ENCODE measurements at places on chromosomes 5 and 9. TPM values are rescaled to one million over a fixed set of nuclear protein-coding genes. Genes with fewer than 3 reads are reported as not detected.
A peak's percentile ranks its signal among the peaks of the same experiment; 100 is the strongest.

TRPM6 gene
- 1.2 TPM for total RNA-seq

TPM2 gene
- total RNA-seq = 65.4 TPM

PTPRD gene
- total RNA-seq = 0.72 TPM

GRCh38 chr5:79963261-79964061 is 27.6 kb downstream of the MTX3 start:
- no peak for DNase-seq

DNA sequence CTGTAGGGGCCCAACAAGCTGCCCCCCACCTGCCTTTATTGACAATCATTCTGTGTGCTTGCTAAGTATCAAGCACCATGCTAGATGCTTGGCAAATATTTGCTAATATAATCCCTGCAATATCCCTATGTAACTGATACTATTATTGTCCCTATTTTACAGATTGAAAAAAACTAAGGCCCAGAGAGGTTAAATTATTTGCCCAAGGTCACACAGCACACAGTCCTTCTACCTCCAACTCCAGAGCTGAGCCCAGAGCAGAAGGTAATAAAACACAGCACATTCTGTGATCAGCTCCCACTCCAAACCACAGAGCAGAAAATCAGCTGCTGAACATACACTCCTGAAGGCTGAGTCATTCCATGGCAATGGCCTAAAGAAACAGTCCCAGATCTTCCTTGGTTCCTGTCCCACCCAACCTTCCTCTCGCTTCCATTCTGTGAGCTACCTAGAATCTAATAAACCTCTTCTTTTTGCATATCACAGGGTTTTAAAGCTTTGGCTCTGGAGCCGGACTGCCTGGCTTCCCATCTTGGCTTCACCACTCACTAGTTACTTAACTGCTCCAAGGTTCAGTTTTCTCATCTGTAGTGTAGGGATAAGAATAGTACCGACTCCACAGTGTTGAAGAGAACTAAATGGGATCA is 66.7 kb upstream of the ADRA1B start:
- no peak for DNase-seq

GRCh38 chr9:29548436-29548835 is 1975.2 kb upstream of the C9orf72 start:
- no peak for DNase-seq

GRCh38 chr5:136242136-136242535 is 49.2 kb upstream of the SMIM32 start:
- DNase-seq = no peak

DNA sequence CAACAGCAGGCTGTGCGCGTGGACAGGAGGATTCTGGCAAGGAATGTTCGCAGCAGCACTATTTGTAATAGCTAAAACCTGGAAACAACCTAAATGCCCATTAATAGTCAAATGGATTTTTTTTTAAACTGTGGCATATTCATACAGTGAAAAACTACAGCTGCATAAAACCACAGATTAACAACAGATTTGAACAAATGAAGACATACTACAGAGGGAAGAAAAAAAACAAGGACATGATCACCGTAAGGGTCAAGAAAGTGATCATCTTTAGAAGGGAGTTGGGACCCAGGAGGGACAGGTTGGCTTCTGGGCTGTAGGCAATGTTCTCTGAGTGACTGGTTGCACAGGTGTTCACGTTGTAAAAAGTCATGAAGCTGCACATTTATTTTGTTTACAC is 1.2 kb upstream of the TMOD1 start:
- DNase-seq = no peak

- DNase-seq = no peak
Observed at GRCh38 chr5:151820903-151821302, 49.1 kb downstream of the G3BP1 start.

DNA sequence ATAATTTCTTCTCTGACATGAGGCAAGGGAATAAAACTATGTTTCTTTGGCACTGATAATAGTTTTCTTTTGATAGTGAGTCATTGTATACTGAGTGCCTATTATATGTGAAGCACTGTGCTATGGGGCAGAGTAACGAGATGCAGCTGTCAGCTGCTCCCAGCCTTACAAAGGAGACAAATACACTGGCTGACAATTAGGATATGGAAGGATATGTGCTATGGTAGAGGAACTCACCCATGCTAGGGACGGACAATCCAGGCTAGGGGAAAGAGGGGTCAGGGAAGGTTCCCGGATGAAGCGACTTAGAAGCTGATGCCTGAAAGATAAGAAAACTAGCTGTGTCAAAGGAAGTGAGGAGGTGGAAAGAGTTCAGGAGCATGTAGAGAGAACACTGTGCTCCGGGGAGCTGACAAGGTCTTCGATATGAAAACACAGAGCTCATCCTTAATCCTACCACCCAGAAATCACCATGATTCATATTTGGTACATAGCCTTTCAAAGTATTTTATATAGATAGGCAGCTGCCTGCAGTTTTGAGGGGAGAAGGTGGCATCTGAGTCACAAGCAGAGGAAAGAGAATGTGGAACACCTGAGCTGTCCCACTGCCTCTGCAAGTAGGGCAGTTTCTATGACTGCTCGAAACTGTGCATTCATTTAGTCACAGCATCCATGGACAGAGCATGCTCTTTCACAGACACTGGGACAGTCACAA is 12.1 kb downstream of the BSPRY start:
- peak; percentile 25 for DNase-seq
